Hematopoietic multipotent progenitor cell treated with erythropoietin and hydrocortisone succinate and interleukin-3 and kit ligand, for 8 days (in vitro differentiated cells): ENCODE measurements at places on chromosomes 4 and X.

DNA sequence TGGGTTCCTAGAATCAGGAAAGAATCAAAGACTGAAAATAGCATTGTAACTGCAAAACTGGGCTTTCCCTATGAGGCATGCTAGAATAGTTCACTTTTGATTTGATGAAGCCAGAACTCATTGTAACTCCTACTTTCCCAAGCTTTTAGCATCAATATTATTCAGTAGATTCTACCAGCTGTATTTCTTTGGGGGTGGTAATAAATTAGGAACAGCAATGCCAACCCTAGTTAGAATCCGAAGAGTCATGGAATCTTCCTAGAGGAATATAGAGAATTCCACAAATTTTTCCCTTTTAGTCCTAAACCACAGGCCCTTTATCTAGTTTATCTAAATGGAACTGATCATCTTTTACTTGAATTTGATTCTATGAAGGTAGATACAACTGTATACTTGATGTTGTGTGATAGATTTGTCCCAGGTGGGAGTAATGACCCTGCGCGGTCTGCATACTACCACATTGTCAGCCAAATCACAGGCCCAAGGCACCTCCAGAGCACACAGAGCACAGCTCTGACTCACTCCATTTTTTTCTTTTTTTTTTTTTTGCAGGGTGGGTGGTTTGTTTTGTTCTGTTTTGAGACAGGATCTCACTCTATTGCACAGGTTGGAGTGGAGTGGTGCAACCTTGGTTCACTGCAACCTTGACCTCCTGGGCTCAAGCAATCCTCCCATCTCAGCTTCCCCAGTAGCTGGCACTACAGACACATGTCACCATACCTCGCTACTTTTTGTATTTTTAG is 66.6 kb downstream of the EDNRA start:
- DNase-seq, result no peak

DNA sequence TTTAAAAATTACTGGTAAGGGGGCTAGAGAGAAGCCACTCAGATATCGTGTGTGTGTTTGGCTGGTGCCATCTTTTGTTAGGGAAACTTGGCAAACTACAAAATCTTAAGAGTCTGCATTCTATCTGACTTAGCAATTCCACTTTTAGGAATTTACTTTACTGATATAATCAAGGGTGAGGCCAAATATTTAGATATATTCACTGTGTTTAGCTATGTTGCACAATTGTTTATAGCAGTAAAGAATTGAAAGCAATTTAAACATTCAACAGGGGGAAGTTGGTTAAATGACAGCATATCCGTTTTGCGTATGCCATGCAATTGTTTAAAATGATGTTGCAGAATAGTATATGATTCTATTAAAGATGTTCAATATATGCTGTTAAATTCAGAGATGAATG is 6.4 kb upstream of the HERC3 start:
- no peak for DNase-seq

DNA sequence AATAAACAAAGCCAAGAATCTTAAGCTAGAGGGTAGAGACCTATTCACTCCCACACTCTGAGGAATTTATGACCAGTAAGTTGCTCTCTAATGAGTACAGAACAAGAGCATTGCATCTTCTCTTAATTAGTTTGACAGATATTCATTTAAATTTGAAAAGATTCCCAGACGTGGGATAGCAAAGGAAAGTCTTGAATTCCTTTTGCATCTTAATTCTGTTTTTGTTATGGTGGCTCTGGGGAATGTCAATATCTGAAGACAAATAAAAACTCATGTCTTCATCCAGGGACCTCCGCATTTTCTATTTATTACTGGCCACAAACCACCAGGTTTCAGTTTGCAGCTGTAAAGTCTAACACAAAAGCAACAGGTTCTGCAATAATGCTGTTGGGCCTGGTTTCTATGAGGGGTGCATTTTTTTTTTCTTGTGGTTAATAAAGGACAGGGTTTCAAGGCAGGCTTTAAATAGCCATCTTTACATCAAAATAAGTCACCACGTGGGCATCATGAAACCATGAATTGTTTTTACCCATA is 172.3 kb downstream of the SHROOM3 start:
- no peak for DNase-seq

DNA sequence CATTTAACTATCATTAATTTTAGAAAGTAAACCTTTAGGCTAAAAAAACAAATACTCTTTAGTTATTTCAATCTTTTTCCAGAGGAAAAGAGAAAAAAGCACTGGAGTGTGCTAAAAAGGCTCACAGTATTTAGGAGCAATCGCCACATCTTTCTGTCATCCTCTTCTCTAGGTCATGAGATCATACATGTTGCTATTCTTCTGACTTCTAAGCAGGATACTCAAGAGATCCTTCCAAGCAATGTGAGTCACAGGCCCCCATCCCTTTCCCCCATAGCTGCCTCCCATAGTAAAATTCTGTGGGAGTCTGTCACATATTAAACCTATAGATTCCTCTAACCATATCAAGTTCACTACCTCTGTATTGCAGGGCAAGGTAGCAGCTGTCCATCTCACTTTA is 7.7 kb downstream of the EDNRA start:
- DNase-seq, result no peak

DNA sequence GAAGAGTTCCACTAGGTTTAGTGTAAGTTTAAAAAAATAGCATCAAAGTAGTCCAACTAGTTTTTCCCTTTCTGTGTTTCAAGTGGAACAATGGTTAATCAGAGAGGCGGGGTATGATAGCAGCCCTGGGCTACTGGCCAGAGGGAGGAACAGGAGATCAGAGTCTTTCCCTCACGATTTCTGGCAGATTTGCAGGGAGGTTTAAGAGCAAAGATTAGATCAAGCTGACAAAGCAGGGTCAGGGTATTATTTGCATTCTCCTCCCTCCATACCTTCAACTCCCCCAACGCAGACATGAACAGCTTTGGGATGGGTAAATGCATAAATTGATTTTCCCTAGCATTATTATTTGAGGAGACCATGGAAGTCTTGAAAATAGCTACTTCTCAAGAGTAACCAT is 277.6 kb upstream of the DIAPH2 start:
- DNase-seq, result no peak

GRCh38 chrX:28922106-28922505 is 334.9 kb downstream of the IL1RAPL1 start:
- DNase-seq, result no peak

DNA sequence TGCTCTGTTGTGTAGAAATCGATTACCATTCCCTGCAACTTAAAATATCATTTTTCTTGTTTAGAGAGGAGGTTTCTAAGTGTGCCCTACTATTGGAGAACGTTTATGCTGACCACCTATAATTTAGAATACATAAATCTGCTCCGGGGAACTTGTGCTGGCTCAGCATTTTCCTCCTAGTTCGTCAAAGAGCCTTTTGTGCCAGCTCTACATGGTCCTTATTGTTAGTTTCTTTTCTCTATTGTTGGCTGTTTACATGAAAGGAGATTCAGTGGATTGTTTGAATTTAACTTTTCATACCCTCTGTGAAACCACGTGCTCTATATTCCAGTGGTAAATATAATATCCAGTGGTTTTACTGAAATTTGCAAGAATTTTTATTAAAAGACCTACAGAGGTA is 53.4 kb upstream of the ATP8A1 start:
- DNase-seq, result no peak

DNA sequence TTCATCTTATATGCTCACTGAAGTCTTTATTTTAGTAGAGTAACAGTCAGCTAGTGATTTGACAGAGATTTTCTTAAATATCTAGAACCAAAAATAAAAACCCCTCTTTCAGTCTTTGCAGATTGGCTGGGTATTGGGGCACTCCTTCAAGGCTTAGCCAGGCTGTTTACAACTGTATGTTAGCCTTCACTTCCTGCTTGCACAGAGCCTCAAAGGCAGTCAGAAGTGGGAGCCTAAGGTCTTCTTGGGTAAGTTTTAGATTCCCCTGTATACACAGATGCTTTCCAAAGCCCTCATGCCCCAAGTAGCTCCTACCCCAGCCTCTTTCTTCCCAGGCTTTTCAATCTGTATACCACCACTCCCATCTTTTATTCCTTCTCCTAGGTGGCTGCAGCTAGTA is 136.1 kb upstream of the STIM2 start:
- no peak for DNase-seq

- DNase-seq, result no peak
These were observed 20.4 kb downstream of the SPCS3 start for GRCh38 chr4:176339936-176340761.

DNA sequence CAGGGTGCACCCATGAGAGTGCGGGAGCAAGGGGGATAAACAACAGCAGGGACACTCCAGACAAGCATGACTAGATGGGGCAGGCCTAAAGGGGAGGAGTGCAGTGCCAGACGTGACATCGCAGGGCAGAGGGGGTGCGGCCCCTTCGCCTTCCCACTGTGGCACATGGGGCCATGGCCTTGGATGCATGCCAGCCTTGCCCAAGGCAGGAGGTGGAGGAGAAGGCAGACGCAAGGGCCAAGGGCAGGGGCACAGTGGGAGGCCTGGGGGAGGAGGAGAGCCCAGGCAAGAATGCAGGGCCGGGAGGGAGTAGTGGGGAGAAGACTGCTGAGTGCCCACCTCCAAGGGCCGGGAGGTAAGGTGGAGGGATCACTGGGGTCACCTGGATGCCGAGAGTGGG is 21.6 kb downstream of the PNMA6E start:
- no peak for DNase-seq

DNA sequence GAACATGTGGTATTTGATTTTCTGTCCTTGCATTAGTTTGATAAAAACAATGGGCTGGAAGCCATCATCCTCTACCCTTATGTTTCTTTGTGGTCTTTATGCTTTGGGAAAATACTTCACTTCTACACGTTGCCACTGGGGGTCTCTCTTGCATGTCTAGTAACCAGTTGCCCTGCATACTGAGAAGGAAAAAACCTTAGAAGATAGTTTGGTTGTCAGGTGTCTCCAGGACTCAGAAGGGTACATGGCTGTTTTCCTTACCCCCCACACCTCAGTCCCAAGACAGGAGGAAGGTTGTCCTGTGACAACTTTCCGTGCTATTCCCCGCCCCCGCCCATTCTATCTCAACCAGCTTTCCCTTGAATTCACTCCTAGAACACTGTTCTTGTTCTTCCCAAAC is 62.1 kb upstream of the LANCL3 start:
- peak; percentile 29 for DNase-seq

- peak; percentile 47 for DNase-seq
These were observed 16.3 kb upstream of the ESX1 start for GRCh38 chrX:104270916-104271512.

DNA sequence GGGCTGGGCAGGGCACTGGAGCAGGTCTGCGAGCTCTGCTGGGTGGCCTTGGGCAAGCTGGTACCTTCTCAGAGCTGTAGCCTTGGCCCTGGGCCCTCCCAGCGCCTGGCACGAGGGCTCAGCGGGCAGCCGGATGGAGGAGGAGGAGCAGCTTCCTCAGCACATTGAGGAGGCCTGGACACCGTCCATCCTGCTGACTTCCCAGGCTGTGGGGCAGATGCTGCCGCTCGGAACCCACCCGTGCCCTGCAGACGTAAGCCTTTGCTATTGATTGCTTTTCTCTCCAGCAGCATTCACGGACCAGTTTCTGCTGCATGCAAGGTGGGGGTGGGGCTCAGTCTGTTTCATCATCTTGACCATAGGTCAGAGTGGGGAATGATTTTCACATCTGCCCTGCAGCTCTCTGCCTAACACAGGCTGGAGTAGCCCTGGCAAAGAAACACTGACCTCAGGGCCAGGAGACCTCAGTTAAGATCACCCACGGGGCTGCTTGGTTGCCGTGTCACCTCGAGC is 80.7 kb upstream of the PSAPL1 start:
- DNase-seq, result no peak

- peak; percentile 94 for DNase-seq
These were observed at the start of the genes IDH3G and SSR4 for GRCh38 chrX:153794018-153794896. Gene IDH3G (minus strand): TSS chrX:153794375. CDS start chrX:153794326, 49 bp downstream. Gene SSR4 (plus strand): TSS chrX:153794668. CDS start chrX:153794688, 20 bp downstream.

GRCh38 chrX:14094191-14094590 is 64.5 kb upstream of the GEMIN8 start:
- no peak for DNase-seq

- no peak for DNase-seq
These were observed 207.0 kb downstream of the NSUN7 start for GRCh38 chr4:40956721-40957255.

DNA sequence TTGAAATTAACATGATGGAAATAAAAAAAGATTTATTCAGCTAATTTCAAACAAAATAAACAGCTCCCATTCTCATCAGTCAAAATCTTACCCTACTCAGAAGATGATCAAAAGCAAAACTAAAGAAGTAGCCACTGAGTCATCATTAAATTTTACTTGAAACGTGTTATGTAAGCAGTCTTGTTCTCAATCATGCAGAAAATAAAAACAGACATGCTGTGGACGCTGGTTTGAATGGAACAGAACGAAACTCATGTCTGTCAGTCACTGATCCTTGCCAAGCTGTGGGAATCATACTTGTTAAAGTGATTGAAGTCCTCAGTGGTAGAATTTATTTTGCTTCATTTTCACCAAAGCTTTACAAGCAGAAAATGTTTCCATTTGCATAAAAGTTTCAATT is 77.2 kb upstream of the TLR3 start:
- no peak for DNase-seq

- DNase-seq, result no peak
These were observed 19.9 kb downstream of the ABCG2 start for GRCh38 chr4:88138561-88138960.

GRCh38 chr4:56127716-56128115 is 179.0 kb downstream of the CEP135 start:
- DNase-seq, result no peak

DNA sequence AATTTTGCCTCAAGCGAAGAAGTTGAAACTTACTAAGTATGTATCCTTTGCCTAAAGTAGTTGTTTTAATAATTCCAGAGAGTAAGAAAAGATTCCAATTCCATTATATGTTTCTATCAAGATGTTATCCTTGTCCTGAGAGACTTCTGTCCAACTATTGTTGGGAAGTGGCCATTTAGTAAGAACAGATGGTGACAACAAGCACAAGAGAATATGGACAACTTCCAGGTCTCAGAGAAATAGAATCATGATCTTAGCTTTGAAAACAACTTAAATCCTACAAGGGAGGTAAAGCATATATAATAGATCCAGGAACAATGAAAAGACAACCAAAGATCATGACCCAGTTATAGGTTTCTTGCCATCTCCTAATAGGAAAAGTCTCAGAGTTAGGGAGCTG is 486.6 kb upstream of the PCDH10 start:
- no peak for DNase-seq

- DNase-seq, result peak; percentile 73
These were observed 208.4 kb downstream of the NWD2 start for GRCh38 chr4:37452952-37453280.

DNA sequence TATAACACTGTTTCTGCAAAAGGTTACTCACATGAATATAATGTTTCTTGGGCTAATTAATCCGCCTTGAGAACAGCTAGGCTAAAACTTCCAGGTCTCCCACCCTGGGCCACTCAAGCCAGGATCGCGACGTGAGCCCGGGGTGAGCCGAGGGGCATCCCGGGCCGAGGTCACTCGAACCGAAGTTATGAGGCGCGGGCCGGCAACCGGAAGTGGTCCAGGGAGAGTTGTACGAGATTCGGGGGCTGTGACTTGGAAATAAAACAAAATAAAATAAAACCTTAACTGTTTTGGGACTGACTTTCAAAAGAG is 317 bp downstream of the CMC4 start:
- DNase-seq, result no peak

- DNase-seq, result no peak
These were observed 116.2 kb upstream of the TLL1 start for GRCh38 chr4:165756836-165757235.

GRCh38 chr4:664713-665231 is 9.3 kb downstream of the ATP5ME start:
- no peak for DNase-seq

GRCh38 chr4:16676230-16676770 is 222.1 kb downstream of the LDB2 start:
- DNase-seq, result no peak

GRCh38 chr4:141347684-141348083 is 127.0 kb downstream of the ZNF330 start:
- no peak for DNase-seq
